Esophagus squamous epithelium (tissue), 5 donors: ENCODE measurements at places on chromosomes 3 and 15.

DNA sequence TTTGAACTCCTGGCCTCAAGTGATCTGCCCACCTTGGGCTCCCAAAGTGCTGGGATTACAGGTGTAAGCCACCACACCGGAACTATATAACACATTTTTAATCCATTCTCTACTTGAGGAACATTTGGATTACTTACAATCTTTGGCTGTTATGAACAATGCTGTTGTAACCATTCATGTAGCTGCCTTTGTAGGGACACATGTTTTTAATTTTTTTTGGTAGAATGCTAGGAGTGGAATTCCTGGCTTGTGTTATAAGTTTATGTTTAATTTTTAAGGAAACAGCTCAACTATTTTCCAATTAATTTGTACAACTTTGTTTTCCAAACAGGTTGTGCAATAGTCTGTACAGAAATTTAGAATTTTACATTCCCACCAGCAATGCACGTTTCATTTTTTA is 51.7 kb downstream of the GPR149 start:
- no peak for DNase-seq
- no peaks in the 10 kb centered on the region for H3K27me3 ChIP-seq
- no peaks in the 10 kb centered on the region for H3K4me1 ChIP-seq

- H3K4me1 ChIP-seq, result no peaks in the 10 kb centered on the region
- no peak for DNase-seq
- H3K36me3 ChIP-seq, result no peaks in the 10 kb centered on the region
- no peak overlapping the region for H3K4me3 ChIP-seq
- no peaks in the 10 kb centered on the region for H3K27me3 ChIP-seq
Observed at GRCh38 chr3:98612996-98613517, 19.6 kb upstream of the CPOX start.

DNA sequence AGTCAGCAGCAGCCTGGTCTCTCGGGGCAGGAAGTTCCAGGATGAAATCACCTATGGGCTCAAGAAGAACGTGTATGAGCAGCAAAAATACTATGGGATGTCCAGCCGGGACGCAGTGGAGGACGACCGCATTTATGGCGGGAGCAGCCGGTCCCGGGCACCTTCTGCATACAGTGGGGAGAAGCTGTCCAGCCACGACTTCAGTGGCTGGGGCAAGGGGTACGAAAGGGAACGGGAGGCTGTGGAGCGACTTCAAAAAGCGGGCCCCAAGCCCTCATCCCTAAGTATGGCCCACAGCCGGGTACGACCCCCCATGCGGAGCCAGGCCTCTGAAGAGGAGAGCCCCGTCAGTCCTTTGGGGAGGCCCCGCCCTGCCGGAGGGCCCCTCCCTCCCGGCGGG is 12.1 kb upstream of the APEH start:
- peaks cover 43% of the 10 kb centered on the region for H3K27me3 ChIP-seq
- no peaks in the 10 kb centered on the region for H3K36me3 ChIP-seq
- no peak overlapping the region for H3K4me3 ChIP-seq
- no peak for DNase-seq
- H3K27ac ChIP-seq, result no peak overlapping the region

DNA sequence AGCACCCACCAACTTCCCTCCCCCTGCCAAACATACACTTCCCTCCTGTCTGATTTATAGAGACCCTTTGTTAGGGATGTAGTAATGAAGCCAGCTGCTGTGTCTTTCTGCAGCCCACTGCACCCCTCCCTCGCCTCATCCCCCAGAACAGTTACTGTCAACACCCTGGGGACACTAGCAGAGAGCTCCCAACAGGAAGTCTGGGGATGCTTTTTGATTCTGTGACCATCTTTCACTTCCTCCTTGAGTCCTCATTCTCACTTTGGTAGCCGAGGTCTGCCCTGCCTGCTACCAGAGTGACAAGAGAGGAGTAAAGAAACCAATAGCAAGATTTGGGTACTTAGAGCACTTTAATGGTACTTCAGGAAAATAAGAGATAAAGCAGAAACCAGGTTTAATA is 201.6 kb downstream of the SATB1 start:
- H3K4me1 ChIP-seq, result no peaks in the 10 kb centered on the region
- H3K4me3 ChIP-seq, result no peak overlapping the region
- no peaks in the 10 kb centered on the region for H3K27me3 ChIP-seq
- no peaks in the 10 kb centered on the region for H3K36me3 ChIP-seq
- DNase-seq, result no peak
- H3K27ac ChIP-seq, result no peak overlapping the region

GRCh38 chr3:179949869-179950268 is 86.9 kb downstream of the PEX5L start:
- no peaks in the 10 kb centered on the region for H3K27me3 ChIP-seq
- no peaks in the 10 kb centered on the region for H3K4me1 ChIP-seq
- H3K27ac ChIP-seq, result no peak overlapping the region
- H3K36me3 ChIP-seq, result no peaks in the 10 kb centered on the region
- no peak for DNase-seq
- no peak overlapping the region for H3K4me3 ChIP-seq

DNA sequence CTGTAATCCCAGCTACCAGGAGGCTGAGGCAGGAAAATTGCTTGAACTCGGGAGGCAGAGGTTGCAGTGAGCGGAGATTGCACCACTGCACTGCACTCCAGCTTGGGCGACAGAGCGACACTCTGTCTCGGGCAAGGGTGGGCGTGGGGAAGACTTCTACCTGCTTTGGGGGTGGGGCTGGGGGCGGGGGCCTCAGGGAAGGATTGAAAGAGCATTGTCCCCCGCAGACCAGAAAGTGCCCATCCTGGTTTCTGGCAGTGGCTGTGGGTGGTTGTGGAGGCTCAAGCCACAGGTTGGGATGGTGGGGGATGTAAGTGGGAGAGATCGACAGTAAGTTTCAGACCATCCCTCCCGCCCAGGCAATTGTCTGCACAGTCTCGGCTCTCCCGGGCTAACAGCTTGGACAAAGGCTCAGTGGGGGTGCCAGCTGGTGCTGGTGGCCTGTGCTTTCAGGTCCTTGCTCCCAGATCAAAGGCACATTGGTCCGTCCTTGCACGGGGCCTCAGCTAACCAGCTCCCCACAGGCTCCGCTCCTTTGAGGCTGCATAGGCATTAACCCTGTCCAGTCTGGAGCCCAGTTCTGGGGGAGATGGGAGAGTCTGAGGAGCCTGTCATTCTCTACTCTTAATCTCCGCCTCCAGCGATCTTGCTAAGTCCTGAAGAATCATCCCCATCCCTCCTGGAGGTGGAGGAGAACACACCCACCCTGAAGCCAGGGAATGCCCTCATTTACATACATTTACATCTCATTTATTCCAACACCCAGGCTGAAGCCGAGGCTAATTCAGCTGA is 8.6 kb downstream of the SCN5A start:
- H3K4me1 ChIP-seq, result no peaks in the 10 kb centered on the region
- no peak for DNase-seq
- H3K27me3 ChIP-seq, result no peaks in the 10 kb centered on the region
- H3K36me3 ChIP-seq, result no peaks in the 10 kb centered on the region
- H3K27ac ChIP-seq, result no peak overlapping the region
- H3K4me3 ChIP-seq, result no peak overlapping the region

GRCh38 chr15:70530017-70530499 is 233.3 kb downstream of the UACA start:
- H3K27ac ChIP-seq, result no peak overlapping the region
- H3K36me3 ChIP-seq, result no peaks in the 10 kb centered on the region
- H3K4me1 ChIP-seq, result peaks cover 18% of the 10 kb centered on the region
- no peak overlapping the region for H3K4me3 ChIP-seq

GRCh38 chr3:35908366-35909232 is 269.3 kb downstream of the ARPP21 start:
- no peak for DNase-seq
- no peak overlapping the region for H3K4me3 ChIP-seq
- no peaks in the 10 kb centered on the region for H3K27me3 ChIP-seq
- H3K27ac ChIP-seq, result no peak overlapping the region

DNA sequence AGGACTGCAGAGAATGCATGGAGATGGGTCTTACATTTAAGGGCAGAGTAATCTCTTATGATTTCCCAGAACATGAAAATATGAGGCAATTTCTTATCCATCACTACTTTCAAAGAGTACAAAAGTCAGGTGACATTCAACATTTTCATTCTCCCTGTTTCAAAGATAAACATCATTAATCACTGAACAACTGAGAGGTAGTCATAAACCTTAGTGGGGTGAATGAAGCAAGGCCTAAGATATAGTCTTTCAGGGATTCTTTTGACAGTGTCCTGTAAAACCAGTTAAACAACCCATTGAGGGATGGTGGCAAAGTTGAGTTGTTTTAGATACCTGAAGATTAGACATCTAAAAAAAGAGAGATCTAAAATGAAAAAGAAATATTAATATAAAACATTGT is 271.6 kb upstream of the CBLB start:
- no peak for DNase-seq
- H3K4me3 ChIP-seq, result no peak overlapping the region
- no peaks in the 10 kb centered on the region for H3K27me3 ChIP-seq

DNA sequence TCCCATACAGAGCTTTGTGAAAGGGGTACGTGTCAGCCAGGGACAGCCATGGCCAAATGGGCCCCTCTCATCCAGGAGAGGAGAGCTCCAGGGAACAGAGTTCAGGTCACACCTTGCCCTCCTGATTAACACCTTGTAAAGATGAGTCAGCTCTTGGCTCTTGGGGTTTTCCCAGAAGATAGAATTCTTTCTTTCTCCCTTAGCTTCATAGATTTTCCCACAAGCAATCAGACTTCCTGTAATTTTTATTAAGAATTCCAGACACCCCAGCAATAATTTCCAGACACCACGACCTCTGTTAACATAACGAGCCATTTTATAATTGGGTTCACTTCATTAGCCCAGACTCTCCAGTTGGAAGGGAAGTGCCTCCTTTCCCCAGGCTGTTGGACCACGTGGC is 86.4 kb downstream of the LRTM1 start:
- no peaks in the 10 kb centered on the region for H3K4me1 ChIP-seq
- no peaks in the 10 kb centered on the region for H3K36me3 ChIP-seq

- H3K4me1 ChIP-seq, result peaks cover 17% of the 10 kb centered on the region
- no peak overlapping the region for H3K27ac ChIP-seq
- no peaks in the 10 kb centered on the region for H3K27me3 ChIP-seq
- no peak for DNase-seq
- H3K36me3 ChIP-seq, result peaks cover 5% of the 10 kb centered on the region
- no peak overlapping the region for H3K4me3 ChIP-seq
Observed at GRCh38 chr3:72818092-72818773, 30.0 kb downstream of the SHQ1 start.

GRCh38 chr3:100993309-100993708 is at the start of gene ABI3BP:
ABI3BP (minus strand) TSS chr3:100993421; CDS start chr3:100993384, 37 bp downstream.
- peak within 1 kb of the TSS; percentile 76 for H3K27ac ChIP-seq
- DNase-seq, result no peak
- H3K36me3 ChIP-seq, result no peaks in the 10 kb centered on the region
- no peaks in the 10 kb centered on the region for H3K4me1 ChIP-seq
- no peak within 1 kb of the TSS for H3K4me3 ChIP-seq

DNA sequence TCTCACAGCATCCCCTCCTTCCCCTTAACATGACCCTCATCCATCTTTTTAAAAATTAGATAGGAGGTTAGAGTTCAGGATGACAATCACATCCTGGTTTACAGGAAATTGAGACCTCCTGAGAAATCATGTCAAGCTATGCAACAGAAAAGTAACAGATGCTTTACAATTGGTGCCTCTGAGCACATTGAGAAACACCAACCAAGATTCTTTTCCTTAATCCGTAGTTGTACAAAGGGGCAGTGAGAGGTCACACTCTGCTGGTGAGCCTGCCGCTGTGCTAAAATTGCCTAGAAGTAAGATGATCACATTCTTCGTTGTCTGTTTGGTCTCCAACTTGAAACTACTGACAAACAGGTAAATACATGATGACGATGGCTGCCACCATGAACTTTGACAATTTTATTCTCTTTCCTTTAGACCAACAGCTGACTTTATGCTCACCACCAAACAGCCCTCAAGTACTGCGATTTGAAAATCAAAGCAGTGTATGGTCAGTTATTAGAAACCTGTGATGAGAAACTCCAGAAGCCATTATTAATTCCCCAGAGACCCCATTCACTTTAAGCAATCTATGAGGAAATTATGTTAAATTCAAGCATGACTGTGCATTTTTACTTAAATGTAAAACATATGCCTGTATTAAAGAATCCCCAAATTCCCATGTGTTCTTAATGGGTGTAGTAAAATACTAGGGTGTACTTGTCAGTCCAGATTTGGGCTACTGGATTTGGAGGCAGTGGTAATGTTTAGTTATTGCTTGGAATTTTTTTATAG is 210.7 kb upstream of the UBE2E1 start:
- H3K27me3 ChIP-seq, result no peaks in the 10 kb centered on the region
- no peaks in the 10 kb centered on the region for H3K36me3 ChIP-seq
- no peak overlapping the region for H3K4me3 ChIP-seq

DNA sequence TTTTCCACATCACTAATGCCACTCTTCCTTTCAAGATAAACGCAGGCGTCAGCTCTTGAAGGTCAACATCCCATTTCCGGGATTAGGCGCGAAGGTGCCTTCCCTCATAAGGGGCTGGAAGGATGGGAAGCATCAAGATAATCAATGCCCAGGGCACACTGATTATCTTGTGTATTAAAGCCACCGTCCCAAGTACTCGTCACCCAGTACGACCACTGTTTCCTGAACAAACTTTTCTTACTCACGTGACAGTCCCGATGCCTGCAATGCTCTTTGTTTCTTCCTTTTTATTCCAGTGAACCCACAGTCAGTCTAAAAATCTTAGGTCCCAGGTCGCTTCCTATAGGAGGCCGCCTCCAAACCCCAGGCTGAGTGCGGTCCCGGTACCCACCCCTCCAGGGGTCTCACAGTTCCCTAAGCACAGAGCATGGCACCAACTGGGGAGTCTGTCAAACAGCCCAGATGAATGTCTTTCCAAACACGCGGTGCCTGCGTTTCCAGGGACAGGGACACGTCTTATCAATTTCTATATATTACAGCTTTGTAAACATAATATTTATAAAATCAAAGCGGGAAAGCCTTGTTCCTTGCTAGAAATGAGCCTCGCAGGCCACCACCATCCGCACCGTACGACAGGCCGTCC is 589 bp downstream of the ANAPC13 start:
- peak overlapping the region; percentile 98 for H3K27ac ChIP-seq
- H3K4me1 ChIP-seq, result peaks cover 54% of the 10 kb centered on the region
- no peaks in the 10 kb centered on the region for H3K27me3 ChIP-seq
- DNase-seq, result no peak

DNA sequence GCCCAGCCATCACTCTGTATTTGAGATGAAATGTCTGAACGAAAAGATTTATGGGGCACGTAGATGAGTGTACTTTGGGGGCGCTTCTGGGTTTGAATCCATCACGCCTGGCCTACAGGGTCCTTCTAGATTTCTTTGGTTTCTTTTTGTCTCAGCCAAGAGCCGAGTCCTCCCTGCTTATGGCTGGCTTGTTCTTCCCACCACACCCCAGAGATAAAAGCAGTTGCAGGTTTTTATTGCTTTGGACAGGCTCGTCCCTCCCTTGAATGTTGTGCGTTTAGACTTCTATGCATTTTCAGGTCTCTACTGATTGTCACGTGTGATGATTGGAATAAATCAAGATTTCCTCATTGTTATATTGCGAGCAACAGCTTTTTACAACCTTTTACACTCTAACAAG is 104.8 kb upstream of the CHRNA7 start:
- H3K36me3 ChIP-seq, result no peaks in the 10 kb centered on the region
- H3K4me1 ChIP-seq, result no peaks in the 10 kb centered on the region
- H3K27ac ChIP-seq, result no peak overlapping the region
- H3K27me3 ChIP-seq, result no peaks in the 10 kb centered on the region
- no peak for DNase-seq
